IMR-90 (cell line): ENCODE measurements at places on chromosomes 4 and X. TPM values are rescaled to one million over a fixed set of nuclear protein-coding genes. Genes with fewer than 3 reads are reported as not detected.

DNA sequence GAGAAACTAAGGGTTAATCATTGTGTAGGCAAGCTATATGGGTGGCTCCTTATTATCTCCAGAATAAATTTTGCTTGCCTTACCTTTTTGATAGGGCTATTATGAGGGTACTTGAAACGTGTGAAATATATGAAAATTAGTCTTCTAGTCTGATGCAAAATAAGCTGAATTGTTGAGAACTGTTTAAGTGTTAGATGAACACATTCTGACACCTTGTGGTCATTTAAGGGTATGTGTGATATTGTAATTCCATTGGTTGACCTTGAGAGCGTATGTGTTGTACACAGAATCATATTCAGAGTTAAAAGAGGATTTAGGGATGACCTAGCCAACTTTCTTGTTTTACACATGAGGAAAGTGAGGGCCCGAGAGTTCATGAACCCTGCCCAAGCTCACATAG is 44.6 kb upstream of the LINC00632 start:
- H3K4me3 ChIP-seq = no peak overlapping the region
- no peaks in the 10 kb centered on the region for H3K27me3 ChIP-seq
- no peak overlapping the region for H3K27ac ChIP-seq
- peak; percentile 18 for DNase-seq
- H3K4me1 ChIP-seq = no peaks in the 10 kb centered on the region
- H3K36me3 ChIP-seq = no peaks in the 10 kb centered on the region

- no peaks in the 10 kb centered on the region for H3K36me3 ChIP-seq
- no peak overlapping the region for H3K27ac ChIP-seq
- no peak for DNase-seq
- H3K4me1 ChIP-seq = peaks cover 3% of the 10 kb centered on the region; the same call in 1 of the 2 replicates
Observed at GRCh38 chr4:141638230-141638629, 1.8 kb downstream of the IL15 start.

DNA sequence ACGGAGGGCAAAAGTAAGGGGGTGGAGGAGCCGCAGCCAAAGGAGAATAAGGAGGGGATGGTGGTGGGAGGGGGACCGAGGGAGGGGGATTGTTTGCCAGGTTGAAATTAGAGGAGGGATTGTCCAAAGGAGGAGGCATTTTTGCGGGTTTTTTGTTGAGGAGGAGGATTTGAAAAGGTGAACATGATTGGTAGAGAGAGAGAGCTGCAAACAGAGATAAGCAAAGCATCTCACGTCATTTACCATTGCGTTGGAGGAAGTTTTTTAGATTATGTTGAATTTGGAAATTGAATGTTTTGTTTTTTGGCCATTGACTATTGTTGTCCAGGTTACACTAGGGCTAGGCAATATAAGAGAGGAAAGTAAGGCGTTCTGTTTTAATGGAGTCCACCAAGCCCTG is 54.5 kb upstream of the ABCB7 start:
- H3K36me3 ChIP-seq = no peaks in the 10 kb centered on the region
- no peak overlapping the region for H3K4me3 ChIP-seq
- no peaks in the 10 kb centered on the region for H3K4me1 ChIP-seq
- H3K27ac ChIP-seq = no peak overlapping the region
- no peak for DNase-seq

GRCh38 chr4:123869286-123870215 is 473.0 kb downstream of the SPRY1 start:
- no peak overlapping the region for H3K27ac ChIP-seq
- no peaks in the 10 kb centered on the region; the same call in 1 of the 2 replicates for H3K4me1 ChIP-seq
- no peak overlapping the region for H3K4me3 ChIP-seq
- no peak for DNase-seq

- H3K36me3 ChIP-seq = peaks cover 6% of the 10 kb centered on the region
- H3K4me3 ChIP-seq = no peak overlapping the region
- H3K27ac ChIP-seq = no peak overlapping the region
Observed at GRCh38 chr4:102535398-102536082, 34.4 kb downstream of the NFKB1 start.

DNA sequence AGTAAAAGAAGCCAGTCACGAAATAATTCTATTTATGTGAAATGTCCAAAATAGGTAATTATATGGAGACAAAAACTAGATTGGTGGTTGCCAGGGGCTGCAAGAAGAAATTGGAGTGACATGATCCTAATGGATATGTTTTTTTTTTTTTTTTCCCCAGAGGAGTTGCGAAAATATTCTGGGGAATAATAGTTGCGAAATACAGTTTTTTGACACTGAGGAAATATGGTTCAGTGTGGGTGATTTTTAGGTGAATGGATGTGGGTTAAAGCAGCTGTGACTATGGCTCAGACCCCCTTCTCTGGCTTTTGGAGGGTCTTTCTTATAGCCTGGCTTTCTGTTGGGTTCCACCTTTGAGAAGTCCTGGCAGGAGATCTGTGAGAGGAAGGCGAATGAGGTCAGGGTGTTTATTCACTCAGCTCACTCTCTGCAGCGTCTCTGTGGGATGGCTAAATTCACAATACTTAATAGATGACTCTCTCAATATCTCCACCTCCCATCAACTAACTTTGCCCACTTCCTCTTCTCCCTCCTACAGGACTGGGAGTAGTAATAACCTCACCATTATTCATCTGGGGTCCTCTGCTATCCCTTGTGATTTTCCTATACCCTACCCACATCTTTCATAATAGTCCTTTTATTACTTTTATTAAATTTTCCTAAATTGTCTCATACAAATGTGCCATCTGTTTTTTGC is 15.3 kb upstream of the RAB9B start:
- H3K27ac ChIP-seq = no peak overlapping the region
- no peak overlapping the region for H3K4me3 ChIP-seq
- peak; percentile 26 for DNase-seq
- H3K27me3 ChIP-seq = peaks cover 2% of the 10 kb centered on the region
- no peaks in the 10 kb centered on the region for H3K36me3 ChIP-seq

The TRIM60 gene
- total RNA-seq = not detected in 2 replicates
